NCI-H1105 treated with DMSO at 0.1 percent for 48 hours (cell line): ENCODE measurements at places on chromosomes 2 and 18.
A peak's percentile ranks its signal among the peaks of the same experiment; 100 is the strongest.

- no peak for DNase-seq
Observed at GRCh38 chr2:74939919-74940812, 18.3 kb upstream of the POLE4 start.

- no peak for DNase-seq
Observed at GRCh38 chr2:157053876-157054275, 203.6 kb upstream of the GALNT5 start.

DNA sequence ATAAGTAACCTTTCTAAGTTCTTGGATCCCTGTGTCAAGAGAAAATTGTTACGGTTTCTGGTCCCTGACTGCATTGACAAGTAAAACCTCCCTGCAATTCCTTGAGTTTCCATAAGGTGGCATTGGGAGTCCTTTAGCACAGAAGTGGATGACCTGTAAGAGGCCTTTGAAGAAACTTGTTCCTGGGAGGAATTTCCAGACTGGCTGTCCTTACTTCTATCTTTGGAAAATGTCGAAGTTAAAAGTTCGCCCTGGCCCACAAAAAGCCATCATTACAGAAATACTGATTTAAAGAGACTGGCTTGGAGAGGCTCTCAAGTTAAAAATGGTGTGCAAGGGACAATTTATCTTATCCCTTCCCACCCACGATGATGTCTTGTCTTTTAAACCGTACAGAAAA, 218.4 kb downstream of the CDH20 start:
- DNase-seq: peak; percentile 67

- no peak for DNase-seq
Observed at GRCh38 chr2:80185091-80185490, 119.5 kb downstream of the LRRTM1 start.

DNA sequence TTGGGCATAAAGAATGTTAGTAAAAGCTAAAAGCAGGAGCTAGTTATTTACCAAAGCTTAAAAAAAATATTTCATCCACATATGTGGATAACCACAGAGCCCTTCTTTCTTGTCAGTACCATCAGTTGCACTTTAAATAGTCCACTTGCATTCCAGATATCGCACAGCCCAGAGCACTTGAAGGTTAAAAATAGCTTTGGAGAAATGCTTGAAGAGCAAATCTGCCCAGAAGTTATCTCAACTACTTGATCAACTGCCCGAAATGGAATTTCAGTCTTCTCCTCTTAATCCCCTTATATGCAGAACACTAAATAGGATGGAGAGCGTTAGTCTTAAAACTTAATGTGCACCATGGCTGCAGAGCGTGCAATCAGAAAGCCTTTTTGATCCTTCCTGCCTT, 148.3 kb downstream of the PLEKHA3 start:
- no peak for DNase-seq

DNA sequence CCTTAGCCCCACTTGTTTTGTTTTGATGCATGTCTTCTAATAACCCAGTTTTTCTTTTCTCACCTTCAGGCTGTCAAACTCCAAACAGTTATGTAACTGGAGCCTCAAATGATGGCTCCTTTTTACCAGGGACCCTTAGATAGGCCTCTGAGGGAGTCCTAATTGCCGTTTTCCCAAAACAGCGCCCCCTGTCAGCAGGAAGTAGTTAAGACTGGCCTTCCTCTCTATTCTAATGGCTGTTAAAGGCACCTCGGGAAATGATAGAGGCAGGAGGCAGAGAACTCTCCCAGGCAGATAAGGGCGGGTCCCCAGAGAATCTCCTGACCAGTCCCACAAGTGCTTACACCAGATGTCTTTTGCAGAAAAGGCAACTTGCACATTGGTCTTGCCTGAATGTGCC, 123.2 kb downstream of the KCNS3 start:
- no peak for DNase-seq

- DNase-seq: no peak
Observed at GRCh38 chr2:150136401-150136800, 351.1 kb downstream of the RND3 start.

DNA sequence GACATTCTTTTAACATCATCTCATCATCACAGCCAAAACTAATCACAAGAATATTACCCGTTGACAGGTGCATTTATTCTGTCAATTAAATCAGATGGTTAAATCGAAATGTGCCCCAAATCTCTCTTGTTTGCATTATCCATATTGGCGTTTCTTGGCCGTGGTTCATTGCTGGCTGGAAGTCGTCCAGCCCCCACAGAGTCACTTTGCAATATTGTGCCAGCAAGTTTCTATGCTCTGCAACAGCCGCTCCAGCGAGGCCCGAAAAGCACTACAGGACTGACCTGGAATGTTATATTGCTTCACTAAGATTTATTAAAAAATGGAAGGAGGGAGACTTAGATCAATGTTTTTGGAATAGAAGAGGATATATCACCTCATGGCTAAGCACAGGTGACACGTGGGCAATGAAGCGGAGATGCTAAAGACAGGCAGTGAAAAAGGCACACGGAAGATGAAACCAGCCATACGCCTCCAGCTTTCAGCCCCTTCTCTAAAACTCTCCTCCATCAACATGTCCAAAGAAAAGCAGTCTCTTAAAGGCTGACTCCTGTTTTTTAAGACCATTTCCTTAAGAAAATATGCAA, 176.8 kb upstream of the VRK2 start:
- peak; percentile 78 for DNase-seq

DNA sequence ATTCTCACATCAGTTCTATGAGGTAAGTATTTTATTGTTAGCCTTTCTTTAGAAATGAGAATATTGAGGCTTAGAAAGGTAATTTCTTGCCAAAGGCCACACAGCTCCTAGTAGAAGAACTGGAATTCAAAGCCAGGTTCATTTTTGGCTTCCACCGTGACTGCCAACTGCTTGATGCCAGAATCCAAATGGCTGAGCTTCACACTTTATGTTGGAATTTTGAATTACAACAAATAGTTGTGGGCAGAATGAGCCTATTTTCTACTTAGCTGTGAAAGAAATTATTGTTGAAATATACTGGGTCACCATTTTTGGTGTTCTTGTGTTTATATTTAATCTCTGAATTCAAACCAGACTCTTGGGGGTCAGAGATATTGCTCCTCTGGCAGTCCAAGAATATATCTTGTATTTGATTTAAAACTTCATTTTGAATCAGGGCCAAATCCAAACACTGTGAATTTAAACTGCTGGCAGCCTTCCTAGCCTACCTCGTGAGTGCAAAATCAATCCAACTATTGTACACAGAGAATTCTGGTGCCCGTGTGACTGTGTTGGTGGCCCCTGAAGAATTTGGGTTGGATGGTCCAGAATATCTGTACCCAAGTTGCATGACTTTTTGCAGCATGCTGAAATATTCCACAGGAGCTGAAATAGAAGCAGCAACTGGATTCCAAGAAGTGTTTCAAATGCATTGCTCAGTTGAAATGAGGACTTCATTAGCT, 35.6 kb upstream of the LPIN1 start:
- no peak for DNase-seq

DNA sequence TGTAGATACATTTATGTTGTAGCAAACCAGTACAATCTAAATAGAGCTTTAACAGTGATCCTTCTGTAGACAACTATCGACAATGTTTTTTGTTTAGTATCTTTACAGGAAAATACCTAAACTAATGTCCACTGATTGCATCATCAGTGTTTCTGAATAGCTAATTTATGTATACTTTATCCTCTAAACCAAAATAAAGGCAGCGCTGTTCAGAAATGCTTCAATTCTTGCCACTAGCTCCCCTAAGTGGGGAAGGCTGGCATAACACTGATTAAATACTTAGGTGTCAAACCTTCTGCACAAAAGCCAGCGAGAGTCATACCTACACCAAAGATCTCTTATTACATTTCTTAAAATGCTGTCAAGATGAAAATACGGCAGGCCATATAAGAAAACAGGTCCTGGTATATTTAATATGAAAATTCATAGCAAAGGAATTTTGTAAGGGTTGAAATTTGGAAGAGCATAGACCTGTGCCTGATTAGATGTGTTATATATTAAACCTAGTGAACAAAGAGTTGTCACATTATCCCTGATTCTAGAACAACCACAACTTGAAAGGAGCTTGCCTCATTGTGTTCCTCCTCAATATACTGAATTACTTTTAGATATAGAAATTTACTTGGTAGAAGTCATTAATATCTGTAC, 1693.4 kb upstream of the SLC39A10 start:
- no peak for DNase-seq

GRCh38 chr2:112529757-112530156, 12.5 kb upstream of the POLR1B start:
- DNase-seq: no peak

DNA sequence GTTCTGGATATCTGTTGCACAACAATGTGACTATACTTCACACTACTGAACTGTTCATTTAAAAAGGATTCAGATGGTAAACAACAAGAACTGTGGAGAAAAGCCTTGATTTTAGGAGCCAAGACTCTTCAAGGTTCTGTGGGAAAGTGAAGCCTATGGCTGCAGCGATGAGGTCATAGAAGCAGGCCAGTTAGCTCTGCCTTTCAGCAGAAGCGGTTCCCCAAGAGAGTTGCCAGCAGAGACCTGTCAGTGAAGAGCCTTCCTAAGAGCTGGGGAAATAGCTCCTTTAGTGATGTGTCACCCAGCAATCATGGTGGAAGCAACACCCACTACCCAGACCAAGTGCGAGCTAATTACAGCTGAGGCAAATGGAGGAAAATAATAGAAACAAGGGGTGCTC, 346.5 kb upstream of the ETAA1 start:
- no peak for DNase-seq

DNA sequence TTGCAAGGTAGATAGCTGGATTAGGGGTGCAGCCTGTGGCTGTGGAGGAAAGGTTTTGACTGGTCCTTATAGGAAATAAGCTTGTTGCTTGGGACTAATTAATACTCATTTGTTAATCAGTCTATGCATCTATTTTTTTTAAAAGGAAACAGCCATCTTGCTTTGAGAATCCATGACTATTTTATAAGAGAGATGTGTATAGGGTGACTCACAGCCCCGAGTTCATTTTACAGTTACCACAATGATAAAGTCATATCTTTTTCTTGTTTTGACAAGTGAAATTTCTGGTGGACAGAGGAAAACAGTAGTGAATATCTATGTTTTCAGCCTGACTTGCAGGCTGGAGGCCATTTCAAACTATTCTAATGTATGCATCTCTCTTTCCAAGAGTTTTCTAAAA, 193.5 kb upstream of the CCDC68 start:
- DNase-seq: no peak

DNA sequence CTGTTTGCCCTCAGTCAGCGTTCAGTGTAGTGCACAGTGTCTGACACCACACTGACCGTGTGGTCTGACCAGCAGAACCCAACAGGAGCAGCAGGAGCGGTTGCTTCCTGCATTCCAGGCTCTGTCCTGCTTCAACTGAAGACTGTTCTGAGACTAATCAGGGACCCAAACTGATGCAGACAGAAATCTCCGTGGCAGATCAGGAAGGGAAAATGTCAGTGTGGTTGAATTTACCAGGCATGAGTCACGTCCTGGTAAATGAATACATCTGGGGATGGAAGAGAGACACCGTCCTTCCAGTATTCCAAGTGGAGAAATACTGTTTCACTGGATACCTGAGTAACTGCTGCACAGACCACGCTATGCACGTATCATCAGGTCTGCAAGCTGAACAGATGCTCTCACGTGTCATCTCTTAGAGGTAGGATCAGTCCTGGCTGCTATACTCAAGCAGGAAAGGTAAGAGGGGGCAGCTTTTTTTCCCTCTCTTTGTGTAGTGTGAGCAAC, 223.6 kb upstream of the EPAS1 start:
- no peak for DNase-seq

GRCh38 chr2:121442889-121443288, 87.8 kb upstream of the RNU4ATAC start:
- no peak for DNase-seq

- DNase-seq: no peak
Observed at GRCh38 chr2:96161898-96162297, 16.7 kb upstream of the DUSP2 start.

DNA sequence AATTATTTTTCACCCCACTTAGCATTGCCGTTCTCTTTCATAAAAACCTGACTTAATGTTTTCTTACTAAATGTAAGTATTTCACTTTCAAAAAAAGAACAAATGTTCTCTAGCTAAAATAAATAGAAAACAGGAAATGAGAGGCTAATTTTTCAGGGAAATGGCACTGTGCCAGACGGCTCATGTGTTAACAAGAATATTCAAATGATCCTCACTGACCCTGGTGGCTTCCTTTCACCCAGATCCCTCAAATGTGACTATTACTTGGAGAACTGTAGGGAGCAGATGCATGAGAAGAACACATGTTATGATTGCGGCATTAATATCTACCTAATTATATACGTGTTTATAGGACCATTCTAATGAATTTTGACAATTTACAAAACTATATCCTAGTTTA, 827.7 kb downstream of the SOCS6 start:
- DNase-seq: no peak

DNA sequence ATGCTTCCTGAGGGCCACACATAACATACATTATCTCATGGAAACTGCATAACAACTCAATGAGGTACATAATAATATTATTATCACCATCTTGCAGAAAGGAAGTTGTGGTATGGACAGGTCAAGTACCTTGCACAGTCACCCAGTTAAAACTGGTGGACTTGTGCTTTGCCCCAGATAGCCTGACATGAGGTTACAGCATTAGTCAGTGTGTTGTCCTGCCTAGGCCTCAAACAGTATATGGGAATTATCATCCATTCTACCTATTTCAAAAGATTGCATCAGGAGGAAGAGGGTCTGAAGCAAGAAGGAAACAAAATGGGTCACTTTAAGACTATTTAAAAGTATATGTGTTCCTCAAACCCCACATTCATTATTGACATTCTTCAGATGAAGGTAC, 5.4 kb upstream of the ANTXR1 start:
- no peak for DNase-seq

DNA sequence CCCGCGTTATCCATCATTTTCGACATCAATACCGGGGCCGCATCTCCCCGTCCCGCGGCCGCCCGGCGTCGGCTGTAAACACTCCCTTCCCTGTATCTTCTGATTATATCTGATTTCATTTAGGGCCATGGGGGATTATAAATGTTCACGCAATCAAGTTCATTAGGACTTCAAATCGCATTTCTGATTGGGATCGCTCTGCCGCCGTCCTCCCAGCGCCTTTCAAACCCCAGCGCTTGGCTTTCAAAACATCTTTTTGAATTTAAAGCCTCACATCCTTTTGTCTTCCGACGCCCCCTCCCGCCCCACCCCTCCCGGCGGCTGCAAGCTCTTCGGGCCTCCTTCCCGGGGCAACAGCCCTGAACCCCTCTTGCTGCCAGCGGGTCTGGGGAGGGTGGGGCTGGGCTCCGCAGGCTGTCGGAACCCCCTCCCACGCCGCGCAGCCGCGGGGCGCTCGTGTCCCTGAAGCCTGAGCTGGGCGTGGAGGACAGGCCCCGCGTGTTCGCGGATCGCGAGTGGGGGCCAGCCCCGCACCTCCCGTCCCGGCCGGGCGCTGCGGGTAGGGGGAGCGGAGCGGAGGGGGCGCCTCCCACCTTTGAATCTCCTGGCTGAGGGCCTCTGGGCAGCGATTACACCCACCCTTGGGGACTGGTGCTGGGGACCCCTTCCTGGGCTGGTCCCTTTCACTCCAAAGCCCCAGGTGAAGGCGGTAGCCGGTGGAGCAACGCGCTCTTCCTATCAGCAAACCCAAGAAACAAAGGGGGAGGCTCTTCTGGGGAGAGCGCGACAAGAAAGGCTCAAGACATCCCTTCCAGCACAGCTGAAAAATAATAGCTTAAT, 11.3 kb upstream of the GBX2 start:
- DNase-seq: no peak

- DNase-seq: no peak
Observed at GRCh38 chr2:109423556-109424359, 190.0 kb downstream of the SEPTIN10 start.
